ENCODE measurements at places on chromosomes 3 and 15.

GRCh38 chr15:81006124-81006523 lies 5.4 kb downstream of the TLNRD1 start:
- no peak for DNase-seq

- no peak for DNase-seq
These were observed 91.2 kb downstream of the RPLP1 start for GRCh38 chr15:69543681-69544364.

DNA sequence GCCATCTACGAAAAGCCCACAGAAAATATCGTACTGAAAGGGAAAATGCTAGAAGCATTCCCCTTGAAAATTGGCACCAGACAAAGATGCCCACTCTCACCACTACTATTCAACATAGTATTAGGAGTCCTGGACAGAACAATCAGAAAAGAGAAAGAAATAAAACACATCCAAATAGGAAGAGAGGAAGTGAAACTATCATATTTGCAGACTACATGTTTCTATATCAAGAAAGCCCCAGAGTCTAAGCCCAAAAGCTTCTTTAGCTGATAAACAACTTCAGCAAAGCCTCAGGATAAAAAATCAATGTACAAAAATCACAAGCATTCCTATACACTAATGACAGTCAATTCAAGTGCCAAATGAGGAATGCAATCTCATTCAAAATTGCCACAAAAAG lies 15.6 kb downstream of the OR5K3 start:
- DNase-seq: no peak

- no peak for DNase-seq
These were observed 5.1 kb upstream of the LTF start for GRCh38 chr3:46469680-46470357.

GRCh38 chr15:92884436-92885223 lies 15.5 kb upstream of the CHD2 start:
- no peak for DNase-seq

GRCh38 chr3:189368384-189368783 lies 196.6 kb downstream of the TPRG1 start:
- DNase-seq: no peak

DNA sequence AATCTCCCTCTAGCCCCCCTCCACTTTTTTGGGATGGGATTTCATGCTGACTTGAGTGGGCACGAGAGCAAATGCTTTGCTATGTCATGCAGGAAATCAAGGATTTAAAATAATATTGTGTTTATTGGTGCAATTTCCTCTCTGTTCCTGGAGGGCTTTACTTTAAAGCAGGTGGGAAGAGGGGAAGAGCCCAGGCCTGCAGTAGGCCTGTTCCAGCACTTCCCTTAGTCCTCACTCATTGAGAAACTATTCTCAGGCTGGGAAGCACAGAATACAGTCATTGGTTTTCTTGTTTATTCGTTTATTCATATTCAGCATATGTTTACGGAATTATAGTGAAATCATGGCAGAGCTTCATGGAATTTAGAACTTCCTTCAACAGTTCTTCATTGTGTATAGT lies 41.7 kb upstream of the SPSB4 start:
- no peak for DNase-seq

DNA sequence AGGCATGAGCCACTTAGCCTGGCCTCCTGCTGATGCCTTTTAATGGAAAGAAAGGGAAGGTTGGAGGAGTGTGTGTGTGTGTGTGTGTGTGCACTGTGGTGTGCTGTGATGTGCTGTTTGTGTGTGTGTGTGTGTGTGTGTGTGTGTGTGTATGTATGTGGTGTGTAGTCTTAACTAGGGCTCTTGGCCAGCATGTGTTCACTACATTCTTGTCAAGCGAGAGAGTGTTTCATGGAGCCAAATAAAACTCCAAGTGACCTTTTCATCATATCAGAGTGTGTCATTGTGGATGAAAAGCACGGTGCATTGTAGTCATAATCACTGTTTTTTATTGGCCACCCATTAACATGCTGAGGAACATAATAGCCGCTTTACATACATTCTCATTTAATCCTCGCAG lies 30.8 kb upstream of the BHLHE40 start:
- DNase-seq: no peak

DNA sequence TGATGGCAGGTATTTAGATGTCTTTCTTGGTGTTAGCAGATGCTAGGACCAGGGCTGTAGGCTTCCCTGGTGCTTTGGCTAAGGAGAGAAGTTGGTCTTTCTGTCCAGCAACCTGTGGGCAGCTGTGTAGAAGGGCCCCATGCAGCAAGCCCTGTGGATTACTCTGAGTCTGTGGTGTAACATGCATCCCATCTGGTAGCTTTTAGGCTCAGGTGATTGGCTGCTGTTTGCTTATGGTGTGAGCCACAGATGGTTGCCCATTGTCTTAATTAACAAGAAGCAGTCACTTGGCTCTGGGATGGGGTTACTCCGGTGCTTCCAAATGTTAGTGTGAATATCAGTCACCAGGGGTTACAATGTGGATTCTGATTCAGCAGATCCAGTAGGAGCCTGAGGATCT lies 368.6 kb upstream of the C2CD4B start:
- DNase-seq: peak; percentile 63

DNA sequence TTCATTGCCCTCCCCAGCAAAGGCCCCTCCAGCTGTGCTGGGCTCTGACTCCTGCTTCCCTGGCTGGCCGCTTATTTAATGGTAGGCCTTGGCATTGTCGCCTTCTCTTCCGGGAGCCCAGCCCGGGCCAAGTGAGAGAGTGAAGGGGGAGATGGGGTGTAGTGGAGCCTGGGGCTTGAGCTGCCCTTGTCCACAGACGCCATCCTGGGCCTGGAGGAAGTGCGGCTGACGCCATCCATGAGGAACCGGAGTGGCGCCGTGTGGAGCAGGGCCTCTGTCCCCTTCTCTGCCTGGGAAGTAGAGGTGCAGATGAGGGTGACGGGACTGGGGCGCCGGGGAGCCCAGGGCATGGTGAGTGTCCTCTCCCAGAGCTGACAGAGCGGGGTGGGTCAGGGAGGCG lies 3.3 kb downstream of the LMAN1L start:
- DNase-seq: no peak

DNA sequence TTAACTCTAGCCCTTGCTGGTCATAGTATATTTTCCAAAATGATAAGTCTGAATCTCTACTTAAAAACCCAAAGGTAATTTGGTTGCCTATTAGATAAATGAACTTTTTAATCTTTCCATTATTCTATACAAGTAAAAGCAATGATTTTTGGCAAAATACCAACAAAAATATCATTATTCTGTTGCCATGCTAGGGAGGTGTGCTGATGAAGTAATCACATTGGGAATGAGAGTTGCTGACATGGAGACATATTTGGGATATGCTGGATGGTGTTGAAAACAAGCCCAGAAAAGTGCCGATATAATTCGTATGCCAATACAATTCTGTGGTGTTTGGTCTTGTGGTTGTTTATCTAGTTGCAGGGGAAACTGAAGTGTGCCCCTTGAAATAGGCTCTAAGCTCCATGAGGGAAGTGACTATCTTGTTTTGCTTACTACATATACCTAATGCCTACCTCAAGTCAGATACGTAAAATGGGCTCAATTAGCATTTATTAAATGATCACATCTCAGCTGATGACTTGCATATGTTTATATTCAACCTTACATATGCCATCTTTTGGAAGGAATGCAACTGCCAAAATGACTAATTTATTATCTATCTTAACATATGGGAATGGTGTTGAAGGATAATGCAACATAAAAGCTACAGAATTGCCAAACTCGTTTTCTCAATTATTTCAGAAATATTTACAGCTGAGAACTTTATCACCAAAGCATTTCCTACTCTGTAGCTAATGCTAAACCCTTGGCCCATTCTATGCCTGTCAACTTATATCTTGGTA lies 5.8 kb downstream of the TOPBP1 start:
- no peak for DNase-seq

DNA sequence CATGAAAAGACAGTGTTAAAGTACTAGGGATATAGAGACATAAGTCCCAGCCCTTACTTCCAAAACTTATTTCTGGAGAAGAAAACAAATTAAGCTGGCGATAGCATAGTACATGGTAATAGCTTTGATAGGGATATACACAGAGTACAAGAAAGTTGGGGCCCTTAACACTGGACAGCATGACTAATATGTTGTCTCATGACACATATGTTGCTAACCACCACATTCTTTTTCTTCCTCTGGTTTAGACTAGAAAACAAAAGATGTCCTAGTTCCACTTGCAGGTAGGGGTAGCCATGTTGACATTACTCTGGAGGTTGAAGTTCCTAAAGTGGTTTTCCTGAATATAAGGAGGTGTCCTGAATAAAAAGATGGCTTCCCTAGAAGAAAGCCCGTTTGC lies 75.3 kb downstream of the RFX7 start:
- DNase-seq: no peak

- no peak for DNase-seq
These were observed 8.3 kb upstream of the TASOR start for GRCh38 chr3:56691165-56692000.

DNA sequence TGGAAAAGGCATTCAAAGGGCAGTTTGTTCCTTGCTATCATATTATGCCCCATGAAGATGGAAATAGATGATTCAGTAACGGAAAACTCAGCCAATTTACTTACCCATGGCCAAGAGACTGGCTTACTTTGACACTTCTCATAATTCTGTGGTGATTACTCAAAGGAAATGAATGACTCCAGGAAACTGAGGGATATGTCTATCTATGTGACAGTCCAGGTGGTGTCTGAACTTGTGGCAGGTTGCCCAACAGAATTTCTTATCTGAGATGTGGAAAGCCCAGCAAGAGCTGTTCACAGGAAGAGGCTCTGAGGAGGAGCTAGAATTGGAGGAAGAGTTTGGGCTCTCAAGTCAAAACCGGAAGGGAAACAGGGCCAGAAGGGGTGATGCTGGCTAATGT lies 91.2 kb downstream of the KCNAB1 start:
- no peak for DNase-seq

DNA sequence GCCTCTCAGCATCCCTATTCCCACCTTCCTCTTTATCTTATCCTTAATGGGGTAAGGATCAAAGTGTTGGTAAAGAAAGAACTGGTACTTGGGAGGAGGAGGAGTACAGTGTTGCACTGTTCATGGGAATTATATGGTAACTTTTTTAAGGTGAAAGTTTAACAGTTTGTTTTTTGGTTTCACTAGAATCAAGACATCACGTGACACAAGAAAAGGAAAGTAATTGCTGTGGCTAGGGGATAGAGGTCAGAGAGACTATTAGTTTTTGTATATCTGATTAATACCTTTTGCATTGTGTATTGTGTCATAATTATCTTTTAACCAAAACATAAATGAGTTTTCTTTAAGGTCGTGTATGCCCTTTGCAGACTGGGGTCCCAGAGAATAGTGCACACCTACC lies 23.5 kb upstream of the SLC24A5 start:
- DNase-seq: no peak

- no peak for DNase-seq
These were observed 73.7 kb downstream of the ECT2 start for GRCh38 chr3:172824229-172824628.

- no peak for DNase-seq
These were observed 43.7 kb upstream of the RBM5 start for GRCh38 chr3:50044976-50045375.

GRCh38 chr3:31695280-31696008 lies 162.7 kb downstream of the STT3B start:
- DNase-seq: no peak

- no peak for DNase-seq
These were observed 25.8 kb downstream of the LDHAL6B start for GRCh38 chr15:59232476-59232875.

DNA sequence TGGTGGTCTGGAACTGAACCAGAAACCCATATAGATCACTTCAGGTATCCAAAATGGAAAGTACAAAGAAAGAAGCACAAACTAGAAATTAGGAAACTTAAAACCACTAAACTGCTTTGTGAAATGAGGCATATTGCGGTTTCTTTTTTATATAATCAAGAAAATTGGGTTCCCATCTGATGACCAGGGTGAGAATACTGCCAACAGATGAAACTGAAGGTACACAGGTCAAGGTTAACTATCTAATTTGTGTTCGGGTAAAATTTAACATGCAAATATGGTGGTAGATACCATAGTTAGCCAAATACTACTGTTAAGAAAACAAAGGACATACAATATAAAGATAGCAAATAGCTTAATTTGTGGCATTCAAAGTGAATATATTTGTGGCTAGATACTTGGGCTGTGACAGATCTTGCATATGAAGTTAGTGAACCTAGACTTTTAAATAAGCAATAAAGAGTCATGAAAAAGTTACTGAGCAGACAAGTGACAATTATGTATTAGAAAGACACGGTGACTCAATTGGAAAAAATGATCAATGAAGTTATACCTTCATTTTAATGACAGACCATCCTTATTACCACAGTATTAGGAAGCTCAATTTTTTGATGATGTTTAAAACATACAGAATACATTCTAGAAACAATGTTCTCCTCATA lies 127.4 kb downstream of the NR2E3 start:
- no peak for DNase-seq

DNA sequence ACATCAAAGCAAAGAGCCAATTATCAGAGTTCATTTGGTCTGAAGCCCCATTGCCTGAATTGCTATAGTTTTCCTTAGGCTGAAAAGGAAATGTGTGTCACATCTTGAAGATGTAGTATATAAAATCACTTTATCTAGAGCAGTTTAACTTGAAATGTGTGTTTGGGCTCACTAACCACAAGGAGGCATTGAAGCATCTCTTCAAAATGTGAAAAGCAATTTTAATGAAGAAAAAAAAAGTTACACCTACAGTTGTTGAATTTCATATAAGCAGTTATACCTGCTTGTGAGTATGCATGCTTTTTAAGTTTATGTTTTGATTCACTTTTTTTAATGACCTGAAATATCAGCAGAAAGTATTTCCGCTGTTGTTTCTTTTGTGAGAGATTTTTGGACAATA lies 129.3 kb downstream of the IQCH start:
- DNase-seq: no peak

- no peak for DNase-seq
These were observed 51.6 kb downstream of the RAB11A start for GRCh38 chr15:65920825-65921309.

DNA sequence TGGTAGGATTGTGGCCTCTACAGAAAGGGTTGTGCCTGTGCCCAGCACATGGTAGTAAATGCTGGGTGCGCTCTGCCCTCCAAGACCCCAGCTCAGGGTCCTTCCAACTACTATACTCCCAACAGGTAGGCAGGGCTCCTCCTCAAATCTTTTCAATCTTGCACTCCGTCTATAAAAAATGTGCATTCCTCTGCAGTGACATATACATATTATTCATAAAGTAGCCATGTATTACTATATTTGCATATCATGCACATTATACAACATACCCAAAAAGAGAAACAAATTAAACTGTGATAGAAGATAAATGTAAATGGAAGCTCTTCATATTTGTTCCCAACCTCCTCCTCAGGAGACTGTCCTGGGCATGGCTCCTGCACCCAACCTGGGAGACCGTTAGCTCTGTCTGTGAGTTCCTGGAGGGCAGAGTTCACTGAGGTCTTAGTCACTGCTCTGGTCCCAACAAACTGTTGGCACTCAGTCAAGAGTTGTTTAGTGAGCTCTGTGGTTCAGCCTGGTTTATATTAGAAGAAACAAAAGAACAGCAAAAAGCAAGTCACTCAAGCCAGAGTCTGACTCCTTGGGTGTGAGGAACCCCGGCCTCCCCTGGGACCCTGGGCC lies 47.7 kb upstream of the GRIP2 start:
- no peak for DNase-seq

GRCh38 chr3:175207361-175207760 lies 348.2 kb downstream of the NAALADL2 start:
- no peak for DNase-seq

- no peak for DNase-seq
These were observed 596 bp upstream of the LIMD1 start for GRCh38 chr3:45593708-45594601.

GRCh38 chr3:182704926-182705325 lies 88.4 kb upstream of the ATP11B start:
- no peak for DNase-seq

Data from DMS 273 treated with DMSO at 0.1 percent for 48 hours (cell line).